ENCODE measurements at places on chromosomes 5 and 9. TPM values are rescaled to one million over a fixed set of nuclear protein-coding genes. Genes with fewer than 3 reads are reported as not detected.

- ATAC-seq = no peak
Measured at GRCh38 chr9:109904666-109905065, 124.7 kb downstream of the PALM2AKAP2 start.

DNA sequence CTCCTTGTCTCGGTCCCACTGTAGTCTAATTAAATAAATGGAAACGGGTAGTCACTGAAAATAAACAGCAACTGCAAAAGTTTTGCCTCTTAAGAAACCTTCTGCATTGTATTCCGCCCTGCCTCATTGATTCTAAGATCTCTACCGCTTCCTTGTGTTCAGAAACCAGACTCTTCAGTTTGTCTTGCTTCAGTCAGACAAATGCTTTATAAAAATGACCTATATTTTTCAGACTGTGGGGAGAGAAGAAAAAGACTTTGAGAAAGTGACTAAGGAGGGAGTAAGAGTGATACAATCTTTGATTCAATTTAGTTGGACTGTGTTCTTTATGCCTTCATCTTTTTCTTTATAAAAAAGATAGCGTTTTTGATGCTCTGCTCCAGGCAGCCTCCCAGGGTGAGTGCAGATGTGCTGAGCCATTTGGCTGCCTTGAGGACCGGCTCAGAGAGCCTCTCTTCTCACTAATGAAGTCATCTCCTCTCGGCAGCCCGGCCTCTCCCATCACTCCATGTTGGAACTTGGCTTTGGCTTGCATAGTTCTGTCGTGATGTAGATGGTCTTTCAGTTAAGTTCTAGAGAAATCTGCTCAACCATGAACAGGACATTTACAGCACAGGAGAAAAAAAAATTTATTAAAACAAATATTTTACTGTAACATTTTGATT, 4.0 kb upstream of the VCAN start:
- ATAC-seq = no peak

DNA sequence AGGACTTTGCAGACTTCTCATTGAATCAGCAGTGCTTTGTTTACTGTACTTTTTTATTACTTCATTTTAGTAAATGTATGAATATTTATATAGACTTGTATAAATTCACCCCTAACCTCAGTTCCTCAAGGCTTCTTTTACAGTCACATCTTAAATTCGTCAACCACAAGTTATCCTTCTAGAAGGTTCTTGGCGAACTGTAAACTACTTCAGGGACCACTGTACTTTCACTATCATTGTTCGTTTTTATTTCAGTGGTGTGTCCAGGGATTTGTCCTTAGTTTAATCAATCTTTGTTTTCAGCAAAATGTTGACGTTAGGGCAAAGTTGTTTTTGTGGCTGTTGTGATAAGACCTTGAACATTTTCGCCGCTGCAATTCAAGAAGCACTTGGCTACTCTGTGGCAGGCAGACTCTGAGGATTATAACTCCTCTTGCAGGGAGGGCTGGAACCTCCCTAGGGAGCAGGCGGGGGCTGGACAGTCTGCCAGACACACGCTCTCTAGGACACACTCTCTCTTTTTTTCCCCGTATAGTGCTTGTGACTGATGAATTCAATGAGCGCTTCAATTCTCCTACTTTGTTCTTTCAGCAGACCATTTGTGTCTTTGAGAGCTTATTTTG, 252.8 kb downstream of the FBXL7 start:
- ATAC-seq = no peak

- ATAC-seq = no peak
Measured at GRCh38 chr5:24080046-24080445, 564.7 kb downstream of the CDH10 start.

GRCh38 chr5:98962587-98962986, 33.8 kb upstream of the CHD1 start:
- no peak for ATAC-seq

- ATAC-seq = no peak
Measured at GRCh38 chr5:172493461-172493860, 39.1 kb upstream of the SH3PXD2B start.

DNA sequence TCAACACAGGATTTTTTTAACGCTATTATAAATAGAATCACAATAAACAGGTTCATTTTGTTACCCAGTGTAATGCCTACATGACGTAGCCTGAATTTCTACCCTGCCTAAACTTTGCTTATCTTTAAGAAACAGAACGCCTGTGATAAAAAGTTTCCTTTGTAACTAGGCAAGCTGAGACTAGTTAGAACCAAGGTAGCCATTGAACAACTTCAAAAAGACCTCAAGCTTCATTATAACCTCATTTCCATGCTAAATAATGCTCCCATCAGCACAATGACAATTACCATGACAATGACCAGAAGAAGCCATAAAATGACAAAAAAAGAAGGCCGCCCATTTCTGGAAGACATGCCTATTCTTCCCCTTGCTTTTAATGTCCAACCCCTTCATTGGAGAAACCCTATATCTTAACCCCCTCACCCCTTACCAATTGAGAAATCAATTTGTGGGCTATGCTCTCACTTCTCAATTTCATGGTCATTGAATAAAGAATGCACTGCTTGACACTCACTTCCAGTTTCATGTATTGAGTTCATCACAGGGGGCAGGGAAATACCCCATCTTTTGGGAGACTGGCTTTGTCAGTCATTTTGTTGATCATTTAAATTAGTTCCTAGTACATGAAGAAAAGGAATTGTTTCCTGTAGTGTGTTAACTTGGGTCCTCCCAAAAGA, 276.8 kb downstream of the MCTP1 start:
- no peak for ATAC-seq

- no peak for ATAC-seq
Measured at GRCh38 chr5:139167533-139167932, 30.6 kb downstream of the SIL1 start.

GRCh38 chr5:16933337-16933736, 2.8 kb downstream of the MYO10 start:
- no peak for ATAC-seq

GRCh38 chr9:132739710-132740310, 69.5 kb downstream of the GTF3C4 start:
- ATAC-seq = no peak

GRCh38 chr5:172719211-172719610, 51.8 kb downstream of the DUSP1 start:
- peak; percentile 40 for ATAC-seq

DNA sequence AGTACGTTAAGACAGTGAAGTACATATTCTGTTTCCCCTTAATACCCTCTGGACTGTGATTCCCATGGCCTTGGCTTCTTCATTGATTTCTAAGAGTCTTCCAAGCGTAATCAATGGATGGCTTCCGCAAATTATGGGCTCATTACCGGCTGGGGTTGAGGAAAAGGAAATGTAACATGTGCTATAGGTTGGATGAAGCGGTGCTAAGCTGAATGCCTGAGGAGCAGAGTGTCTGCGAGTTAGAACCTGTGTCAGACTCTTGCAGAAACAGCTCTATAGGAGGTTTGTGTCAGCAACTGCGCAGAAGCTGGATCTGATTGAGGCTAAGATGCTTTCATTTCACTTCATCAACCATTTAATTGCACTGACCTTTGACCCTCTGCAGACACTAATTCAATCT, 114.3 kb upstream of the CDH18 start:
- peak; percentile 50 for ATAC-seq

- ATAC-seq = no peak
Measured at GRCh38 chr5:178382754-178383164, 150.2 kb upstream of the PHYKPL start.

- no peak for ATAC-seq
Measured at GRCh38 chr5:76960004-76960625, 7.3 kb downstream of the CRHBP start.

DNA sequence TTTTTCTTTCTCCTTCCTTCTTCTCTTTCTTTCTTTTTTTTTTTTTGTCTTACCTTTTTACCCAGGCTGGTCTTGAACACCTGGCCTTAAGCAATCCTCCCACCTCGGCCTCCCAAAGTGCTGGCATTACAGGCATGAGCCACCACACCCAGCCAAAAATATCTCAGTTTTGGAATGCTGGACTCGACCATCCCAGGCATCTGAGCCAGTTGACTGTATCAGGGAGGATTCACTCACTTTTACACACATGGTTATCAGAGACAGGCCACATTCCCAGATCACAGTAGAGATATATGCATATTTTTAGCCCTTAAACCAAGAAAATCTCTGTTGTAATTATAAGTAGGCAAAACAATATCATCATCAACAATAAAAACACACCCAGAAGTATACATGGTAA, 21.9 kb downstream of the NIM1K start:
- ATAC-seq = no peak

- ATAC-seq = no peak
Measured at GRCh38 chr5:31738199-31738598, 99.3 kb downstream of the PDZD2 start.

GRCh38 chr9:70093944-70094343, 50.3 kb downstream of the MAMDC2 start:
- ATAC-seq = no peak

- ATAC-seq = no peak
Measured at GRCh38 chr5:118923295-118924005, 64.9 kb downstream of the DTWD2 start.

DNA sequence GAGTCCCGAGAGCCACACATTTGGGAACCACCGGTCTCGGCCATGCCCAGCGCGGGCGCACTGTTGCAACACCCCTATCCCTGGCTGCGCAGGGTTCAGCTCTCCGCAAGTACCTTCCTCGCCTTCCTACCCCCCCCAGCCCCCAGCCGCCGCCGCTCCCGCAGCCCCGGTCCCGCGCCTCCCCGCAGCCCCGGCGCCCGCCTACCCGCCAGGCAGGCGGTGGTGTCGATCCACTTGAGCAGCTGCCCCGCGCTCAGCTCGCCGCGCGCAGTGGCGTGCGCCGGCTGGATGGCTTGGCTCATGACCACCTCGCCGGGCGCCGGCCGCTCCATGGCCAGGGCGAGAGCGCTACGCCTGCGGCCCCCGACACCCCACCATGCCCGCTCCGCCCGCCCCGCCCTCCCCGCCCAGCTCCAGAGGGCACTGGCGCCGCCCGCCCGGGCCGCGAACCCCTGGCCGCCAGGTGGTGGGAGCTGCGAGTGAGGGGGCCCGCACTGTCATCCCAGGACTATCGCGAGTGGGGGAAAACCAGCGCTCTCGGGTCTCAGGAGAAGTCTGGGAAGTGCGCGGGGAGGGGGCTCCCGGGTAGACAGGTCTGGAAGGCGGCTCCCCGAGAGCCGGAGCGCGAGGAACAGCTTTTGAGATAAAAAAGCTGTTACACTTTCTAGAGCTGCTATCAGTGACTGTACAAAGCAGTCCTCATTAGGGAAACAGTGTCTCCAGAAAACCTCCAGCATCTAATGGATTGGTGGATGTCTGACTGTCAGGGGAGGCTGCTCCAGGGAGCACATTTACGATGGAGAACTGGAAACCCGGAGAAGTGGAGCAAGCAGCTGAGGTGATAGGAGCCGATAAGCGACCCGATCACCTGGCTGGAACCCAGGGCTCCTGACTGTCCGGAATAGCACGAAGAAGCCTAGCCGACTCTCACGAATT, at the start of gene ACOT12:
TSS of gene ACOT12 (minus strand) at position 352 of the 936 bp plus-strand sequence. CDS start at position 332, 20 bp downstream.
- peak; percentile 20 for ATAC-seq

- ATAC-seq = no peak
Measured at GRCh38 chr5:143653766-143654282, 158.1 kb upstream of the HMHB1 start.

- no peak for ATAC-seq
Measured at GRCh38 chr9:125748446-125749099, 1.4 kb downstream of the PBX3 start.

DNA sequence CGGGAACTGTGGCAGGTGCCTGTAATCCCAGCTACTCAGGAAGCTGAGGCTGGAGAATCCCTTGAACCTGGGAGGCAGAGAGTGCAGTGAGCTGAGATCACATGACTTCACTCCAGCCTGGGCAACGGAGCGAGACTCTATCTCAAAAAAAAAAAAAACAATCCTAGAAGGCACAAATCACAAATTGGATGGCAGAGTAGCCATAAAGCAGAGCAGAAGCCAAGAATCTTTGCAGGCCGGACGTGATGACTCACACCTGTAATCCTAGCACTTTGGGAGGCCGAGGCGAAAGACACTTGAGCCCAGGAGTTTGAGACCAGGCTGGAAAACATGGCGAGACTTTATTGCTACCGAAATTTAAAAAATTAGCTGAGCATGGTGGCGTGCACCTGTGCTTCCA, 9.2 kb upstream of the FUBP3 start:
- no peak for ATAC-seq

RAB24 gene
- total RNA-seq = 31.8 TPM

CBY3 gene
- not detected for total RNA-seq

SARDH gene
- 0.12 TPM for total RNA-seq

SPARC gene
- 76.4 TPM for total RNA-seq

PCDHAC2 gene
- total RNA-seq = 0.24 TPM

FUT7 gene
- 0.12 TPM for total RNA-seq

IQGAP2 gene
- total RNA-seq = 4.2 TPM

FAT2 gene
- total RNA-seq = 82.5 TPM

TAL2 gene
- not detected for total RNA-seq

KIF24 gene
- 2.0 TPM for total RNA-seq

ITGA2 gene
- 31.3 TPM for total RNA-seq

SYNPO gene
- total RNA-seq = 7.8 TPM

OR1J2 gene
- not detected for total RNA-seq

KIAA0825 gene
- total RNA-seq = 2.2 TPM

FBP2 gene
- total RNA-seq = not detected

HARS1 gene
- total RNA-seq = 43.0 TPM

EQTN gene
- not detected for total RNA-seq

FOXE1 gene
- 7.6 TPM for total RNA-seq

Data from esophagus mucosa (tissue), 1 donor.